ENCODE measurements at places on chromosomes 4 and X.
A peak's percentile ranks its signal among the peaks of the same experiment; 100 is the strongest.

DNA sequence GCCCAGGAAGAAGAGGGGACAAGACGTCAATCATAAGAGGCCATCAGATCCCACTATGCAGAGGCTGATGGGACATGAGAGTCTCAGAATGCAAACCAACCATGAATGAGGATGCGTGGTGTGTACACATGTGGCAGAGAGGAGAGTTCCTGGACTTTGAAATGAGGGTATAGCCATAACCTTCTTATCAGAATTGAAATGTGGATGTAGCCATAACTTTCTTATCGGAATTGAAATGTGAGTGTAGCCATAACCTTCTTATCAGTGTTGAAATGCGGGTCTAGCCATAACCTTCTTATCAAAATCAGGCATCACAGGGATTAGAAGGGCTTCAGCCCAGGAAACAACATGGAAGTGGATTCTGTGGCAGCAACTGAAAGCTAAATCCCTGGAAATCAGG, 415.5 kb upstream of the FAT1 start:
- DNase-seq, result no peak

GRCh38 chrX:95055991-95056390, 1382.0 kb downstream of the FAM133A start:
- DNase-seq, result peak; percentile 14

DNA sequence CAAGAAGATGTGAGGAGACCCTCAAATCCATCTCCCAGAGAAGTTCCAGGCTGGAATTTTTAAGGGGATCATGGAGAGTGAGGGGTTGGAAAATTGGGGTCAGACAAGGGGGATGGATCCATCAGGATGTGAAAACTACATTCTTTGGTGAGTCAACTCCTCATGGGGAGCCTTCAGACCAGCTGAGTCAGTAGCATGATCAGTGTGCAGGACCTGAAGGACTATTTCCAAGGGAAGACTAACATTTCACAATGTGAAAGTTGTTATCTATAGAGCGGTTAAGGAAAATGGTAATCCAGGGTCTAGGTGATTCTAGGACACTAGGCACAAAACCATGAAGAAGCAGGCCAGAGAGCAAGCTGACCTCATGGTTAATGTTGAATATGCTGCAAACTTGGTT, 38.6 kb upstream of the CEP135 start:
- peak; percentile 63 for DNase-seq

- DNase-seq, result peak; percentile 6
These were observed 110.7 kb downstream of the CFAP299 start for GRCh38 chr4:80446248-80446647.

- no peak for DNase-seq
These were observed 366.7 kb downstream of the PCDH7 start for GRCh38 chr4:31086756-31087330.
